Right forelimb (tissue), 1 donor: ENCODE measurements at places on chromosomes 12 and 14.

DNA sequence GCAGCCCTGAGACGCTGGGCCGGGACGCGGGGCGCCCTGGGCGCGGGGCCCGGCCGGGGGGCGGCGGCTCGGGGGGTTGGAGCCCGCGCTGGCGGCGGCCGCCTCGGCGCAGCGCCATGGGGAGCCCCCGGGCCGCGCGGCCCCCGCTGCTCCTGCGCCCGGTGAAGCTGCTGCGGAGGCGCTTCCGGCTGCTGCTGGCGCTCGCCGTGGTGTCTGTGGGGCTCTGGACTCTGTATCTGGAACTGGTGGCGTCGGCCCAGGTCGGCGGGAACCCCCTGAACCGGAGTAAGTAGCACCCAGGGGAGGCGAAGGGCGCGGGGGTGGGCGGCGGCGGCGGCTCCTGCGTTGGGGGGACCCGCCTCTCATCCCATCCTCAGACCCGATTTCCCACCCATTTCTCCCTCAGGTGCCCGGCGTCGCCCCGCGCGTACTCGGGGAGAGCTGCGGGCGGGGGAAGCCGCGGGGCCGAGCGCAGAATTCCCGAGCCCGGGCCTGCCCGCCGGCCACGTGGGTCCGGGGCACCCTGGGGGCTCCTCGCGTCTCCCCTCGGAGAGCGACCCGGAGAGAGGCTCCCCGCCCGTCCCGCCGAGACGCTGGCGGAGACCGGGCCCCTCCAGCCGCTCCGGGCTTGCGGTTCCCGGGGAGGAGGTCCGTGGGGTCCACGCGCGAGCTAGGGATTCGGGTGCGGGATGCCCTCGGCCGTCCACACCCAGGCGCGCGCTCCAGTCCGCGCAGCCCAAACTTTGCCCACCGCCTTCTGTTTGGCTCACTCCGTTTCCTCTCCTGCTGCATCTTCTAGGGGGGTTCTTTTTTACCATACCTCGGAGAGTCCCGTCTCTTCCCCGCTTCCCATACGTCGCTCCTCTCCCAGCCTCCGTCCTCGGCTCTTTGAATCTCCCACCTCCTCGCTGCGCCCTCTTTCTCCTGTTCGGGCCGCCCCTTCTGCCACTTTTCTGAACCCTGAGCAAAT, 807 bp downstream of the B4GALNT3 start:
- peak; percentile 60 for DNase-seq

DNA sequence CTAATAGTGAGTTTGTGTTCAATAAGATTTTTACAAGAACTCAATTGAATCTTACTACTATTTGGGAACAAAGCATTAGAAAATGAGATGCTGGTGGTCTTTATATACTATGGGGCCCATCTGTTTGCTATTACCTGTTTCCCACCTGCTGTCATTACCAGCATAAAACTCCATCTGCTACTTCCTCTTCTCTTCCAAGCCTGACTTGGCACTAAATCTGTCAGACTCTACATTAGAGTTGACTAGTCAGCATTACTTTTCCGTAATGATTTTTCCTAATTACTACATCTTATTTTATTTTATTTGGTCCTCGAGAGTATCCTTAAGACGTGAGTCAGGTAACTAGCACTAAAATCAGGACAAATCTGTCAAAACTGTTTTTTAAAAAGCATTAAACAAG, 68.1 kb upstream of the KRR1 start:
- DNase-seq: no peak

- DNase-seq: peak; percentile 84
Observed at GRCh38 chr12:114744691-114745090, 60.7 kb upstream of the TBX3 start.

GRCh38 chr14:61328626-61329262, 7.4 kb downstream of the PRKCH start:
- no peak for DNase-seq

DNA sequence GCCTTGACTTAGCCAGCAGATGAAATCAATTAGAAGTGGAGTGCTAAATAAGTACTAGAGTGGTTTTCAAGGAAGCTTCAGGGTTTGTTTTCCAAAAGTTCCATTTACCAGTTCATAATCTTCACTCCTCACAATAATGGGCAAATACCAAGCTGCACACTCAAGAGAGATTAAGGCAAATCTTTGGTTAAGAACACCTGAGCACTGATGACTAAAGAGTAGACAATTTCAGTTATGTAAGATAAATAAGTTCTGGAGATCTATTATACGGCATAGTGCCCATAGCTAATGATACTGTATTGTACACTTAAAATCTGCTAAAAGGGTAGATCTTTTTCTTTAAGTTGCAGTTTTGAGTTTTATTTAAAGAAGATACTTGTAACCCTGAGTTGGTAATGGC, 125.0 kb downstream of the ARMH4 start:
- no peak for DNase-seq

DNA sequence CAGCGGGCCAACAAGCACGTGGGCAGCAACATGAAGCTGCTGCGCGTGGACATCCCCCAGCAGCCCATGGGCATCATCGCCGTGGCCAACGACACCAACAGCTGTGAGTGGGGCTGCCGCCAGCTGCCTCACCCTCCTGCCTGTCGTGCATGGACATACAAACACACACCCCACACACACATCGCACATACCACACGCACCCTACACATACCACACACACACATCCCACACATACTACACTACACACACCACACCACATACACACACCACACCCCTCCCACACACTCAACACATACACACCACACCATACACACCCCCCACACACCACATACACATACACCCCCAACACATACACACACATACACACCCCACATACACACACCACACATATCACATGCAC, 25.2 kb upstream of the NXPH4 start:
- DNase-seq: no peak

GRCh38 chr14:70611216-70611615, 10.8 kb upstream of the MED6 start:
- DNase-seq: no peak

- no peak for DNase-seq
Observed at GRCh38 chr12:126290456-126290855, 1225.2 kb downstream of the AACS start.

DNA sequence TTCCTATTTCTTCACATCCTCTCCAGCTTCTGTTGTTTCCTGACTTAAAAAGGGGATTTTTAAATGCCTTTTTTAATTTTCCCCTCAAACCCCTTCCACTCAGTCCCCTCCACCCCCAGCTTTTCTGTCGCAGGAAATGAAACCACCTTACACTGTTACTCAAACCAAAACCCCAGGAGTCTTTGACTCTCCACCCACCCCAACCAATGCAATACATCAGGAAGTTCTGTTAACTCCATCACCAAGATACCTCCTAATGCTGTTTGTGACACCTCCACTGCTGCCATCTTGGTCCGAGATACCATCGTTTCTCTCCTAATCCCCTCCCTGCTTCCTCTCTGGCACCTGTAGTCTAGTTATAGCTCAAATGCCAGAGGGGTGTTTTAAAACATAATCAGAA, 25.4 kb upstream of the CPM start:
- no peak for DNase-seq

- no peak for DNase-seq
Observed at GRCh38 chr12:120971299-120972180, 6.8 kb upstream of the HNF1A start.

DNA sequence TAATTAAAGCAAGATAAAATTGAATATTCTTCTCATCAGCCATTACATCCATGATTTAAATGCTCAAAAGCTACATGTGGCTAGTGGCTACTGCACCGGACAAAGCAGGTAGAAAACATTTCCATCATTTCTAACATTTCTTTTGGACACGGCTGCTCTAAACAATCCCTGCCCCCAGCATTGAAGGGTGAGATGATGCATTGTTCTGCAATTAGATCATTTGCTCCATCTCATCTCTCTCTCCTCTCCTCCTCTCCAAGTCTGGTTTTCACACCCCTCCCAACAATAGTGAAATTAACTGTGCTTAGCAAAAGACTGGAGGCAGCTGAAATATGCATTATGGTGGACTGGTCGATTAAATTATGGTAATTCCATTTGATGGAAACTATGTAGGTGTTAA, 288.5 kb downstream of the KSR2 start:
- DNase-seq: no peak

DNA sequence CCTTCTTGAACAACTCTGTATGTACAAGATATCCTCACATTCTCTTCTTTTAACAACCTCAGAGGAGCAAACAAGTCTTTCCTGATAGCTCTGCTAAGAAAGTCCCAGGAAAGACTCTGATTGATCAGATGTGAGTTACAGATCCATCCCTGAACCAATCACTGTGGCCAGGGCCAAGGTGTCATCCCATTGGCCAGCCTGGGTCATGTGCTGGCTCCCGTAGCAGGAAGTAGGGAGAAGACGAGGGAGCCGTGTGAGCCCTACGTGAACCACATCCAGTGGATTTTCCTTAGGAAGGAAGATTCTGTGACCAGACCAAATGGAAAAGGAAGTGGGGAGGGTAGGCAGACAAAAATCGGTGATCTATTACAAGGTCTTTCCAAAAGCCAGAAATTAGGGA, 5.6 kb downstream of the P2RX7 start:
- no peak for DNase-seq
